ENCODE measurements at places on chromosomes 3 and 15.

DNA sequence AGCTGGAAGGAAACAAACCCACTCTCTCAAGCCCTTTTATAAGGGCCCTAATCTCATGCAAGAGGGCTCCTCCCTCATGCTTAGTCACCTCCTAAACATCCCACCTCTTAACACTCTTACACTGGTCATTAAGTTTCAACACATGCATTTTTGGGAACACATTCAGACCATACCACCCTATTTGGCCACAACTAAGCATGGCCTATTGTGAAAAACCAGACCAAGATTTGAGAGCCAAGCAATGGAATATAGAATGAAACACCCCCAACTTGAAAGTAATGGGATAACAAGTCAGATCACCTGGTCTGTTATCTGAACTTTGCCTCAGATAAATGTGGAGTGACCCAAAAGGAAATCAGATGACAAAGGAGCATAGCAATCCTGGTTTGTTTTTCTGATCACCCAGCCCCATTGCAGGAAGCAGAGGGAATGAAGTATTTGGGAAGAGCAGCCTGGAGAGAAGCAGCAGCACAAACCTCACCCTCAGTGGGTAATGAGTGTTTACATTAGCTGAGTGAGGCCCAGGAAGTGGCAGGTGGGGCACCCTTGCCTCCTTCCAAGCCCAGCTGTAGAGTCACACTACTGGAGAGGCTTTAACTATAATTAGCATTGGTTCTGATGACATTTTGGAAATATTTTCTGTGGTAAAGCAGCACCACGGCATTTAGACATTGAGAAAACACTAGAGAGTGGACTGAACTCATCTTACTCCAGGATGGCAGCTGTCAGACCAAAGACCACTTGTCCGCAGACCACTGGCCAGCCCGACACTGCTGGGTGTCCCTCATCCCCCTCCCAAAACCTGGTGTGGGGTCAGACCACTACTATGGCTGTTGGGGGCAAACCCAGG is 48.8 kb upstream of the PRTG start:
- DNase-seq, result no peak

DNA sequence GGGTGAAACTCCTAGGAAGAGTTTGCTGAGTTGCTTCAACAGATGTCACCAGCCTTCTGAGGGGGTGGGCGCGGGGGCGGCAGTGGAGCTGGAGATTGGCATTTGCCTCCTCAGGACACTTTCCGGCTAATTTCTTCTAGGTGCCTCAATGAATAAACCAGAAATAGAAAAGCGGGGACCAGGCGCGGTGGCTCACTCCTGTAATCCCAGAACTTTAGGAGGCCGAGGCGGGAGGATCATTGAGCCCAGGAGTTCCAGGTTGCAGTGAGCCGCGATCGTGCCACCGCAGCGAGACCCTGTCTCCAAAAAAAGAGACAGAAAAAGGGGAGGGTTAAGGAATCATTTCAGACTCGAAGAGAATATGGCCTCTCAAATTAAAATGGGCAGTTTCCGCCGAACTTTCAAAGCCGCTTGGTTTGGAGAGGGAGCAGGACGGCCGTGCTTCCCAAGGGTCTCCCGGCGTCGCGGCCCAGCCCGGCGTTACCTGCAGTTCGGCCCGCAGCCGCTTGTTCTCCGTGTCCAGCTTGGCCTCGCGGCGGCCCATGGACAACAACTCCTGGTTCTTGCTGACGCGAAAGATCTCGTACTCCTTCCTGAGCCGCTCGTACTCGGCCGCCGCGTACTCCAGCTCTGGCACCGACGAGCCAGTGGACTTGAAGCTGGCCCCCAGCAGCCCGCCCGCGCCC is 587 bp downstream of the NPHP3 start:
- no peak for DNase-seq

DNA sequence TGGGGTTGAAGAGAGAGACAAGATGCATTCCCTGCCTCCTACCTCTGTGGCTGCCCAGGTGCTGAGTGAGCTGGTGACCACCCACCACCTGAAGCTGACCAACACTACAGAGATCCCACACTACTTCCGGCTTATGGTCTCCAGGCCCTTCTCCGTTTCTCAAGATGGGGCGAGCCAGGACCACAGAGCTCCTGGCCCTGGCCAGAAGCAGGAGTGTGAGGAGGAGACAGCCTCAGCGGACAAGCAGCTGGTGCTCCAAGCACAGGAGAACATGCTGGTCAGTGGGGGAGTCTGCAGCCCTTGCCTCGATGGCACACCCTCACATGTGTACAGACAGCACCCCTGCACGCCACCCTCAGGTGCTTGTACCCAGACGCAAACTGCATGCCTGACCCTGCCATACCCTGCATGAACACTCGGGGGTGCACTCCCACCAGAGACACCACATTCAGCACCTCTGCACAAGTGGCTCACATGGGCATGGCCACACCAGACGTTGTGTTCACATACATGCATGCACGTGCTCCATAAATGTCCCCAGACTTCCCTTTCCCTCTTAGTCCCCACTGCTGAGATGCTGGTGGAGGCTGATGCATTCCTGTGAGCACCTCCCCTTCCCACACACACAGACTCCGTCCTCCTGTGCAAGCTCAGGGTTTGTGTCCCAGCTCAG is 19.0 kb downstream of the ACAA1 start:
- DNase-seq, result peak; percentile 84

- no peak for DNase-seq
Observed at GRCh38 chr3:176587089-176587488, 610.2 kb downstream of the TBL1XR1 start.

- peak; percentile 64 for DNase-seq
Observed at GRCh38 chr3:51686512-51687215, 15.6 kb downstream of the TEX264 start.

DNA sequence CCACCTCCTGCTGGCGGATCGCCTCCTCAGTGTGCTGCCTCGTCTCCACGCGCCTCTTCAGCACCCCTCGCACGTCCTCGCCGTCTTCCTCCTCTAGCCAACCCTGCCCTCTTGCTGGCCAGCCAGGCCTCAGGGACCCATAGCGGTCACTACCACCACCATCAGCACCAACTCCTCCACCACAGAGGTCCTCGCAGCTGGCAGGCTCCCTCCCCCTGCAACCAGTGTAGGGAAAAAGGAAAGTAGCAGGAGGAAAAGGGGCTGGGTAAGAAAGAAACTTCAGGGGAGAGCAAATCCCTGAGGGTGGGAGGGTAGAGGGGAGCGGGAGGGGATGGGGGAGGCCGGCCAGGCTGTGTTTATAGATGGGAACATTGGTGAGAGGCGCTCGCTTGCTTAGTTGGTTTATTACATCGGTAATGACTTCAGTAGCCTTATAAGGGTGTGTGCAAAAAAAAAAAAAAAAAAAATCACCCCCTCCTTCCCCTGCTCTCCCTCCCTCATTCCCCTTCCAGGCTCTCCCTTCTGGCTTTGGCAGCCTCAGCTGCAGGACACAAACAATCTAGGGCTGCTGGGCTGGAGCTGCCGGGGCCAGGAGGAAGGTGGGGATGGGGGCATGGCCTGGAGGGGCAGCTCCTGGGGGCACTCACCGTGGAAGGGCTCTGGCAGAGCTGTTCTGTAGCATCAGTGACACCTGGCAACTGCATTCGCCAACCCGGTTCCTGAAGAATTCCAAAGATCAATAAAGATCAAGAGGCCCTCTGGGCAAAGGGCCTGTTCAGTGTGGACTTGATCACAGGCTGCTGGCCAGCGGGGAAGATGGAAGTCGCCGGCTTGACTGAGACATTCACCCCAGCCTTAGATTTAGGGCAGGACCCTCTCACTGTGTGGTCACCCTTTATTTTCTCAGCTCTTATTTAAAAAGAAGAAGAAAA is 116.2 kb upstream of the HACD2 start:
- no peak for DNase-seq

DNA sequence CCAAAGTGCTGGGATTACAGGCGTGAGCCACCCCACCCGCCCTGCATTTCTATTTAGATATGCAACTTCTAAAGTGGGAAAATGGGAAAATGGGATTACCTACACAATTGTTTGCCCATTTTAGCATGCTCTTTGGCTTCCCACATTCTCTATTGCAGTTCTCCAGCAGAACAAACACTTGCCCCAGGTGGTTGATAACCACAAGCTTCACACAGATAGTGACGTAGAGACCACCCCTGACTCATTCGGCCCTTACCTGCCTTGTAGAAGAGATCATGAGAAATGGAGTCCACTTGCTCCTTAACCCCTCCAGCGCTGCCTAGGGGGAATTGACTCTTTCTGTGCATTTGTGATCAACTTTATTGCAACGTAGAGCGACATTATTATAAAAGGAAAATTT is 83.2 kb upstream of the RAP2B start:
- no peak for DNase-seq

- DNase-seq, result no peak
Observed at GRCh38 chr15:51096976-51097375, 2.3 kb upstream of the TNFAIP8L3 start.

- no peak for DNase-seq
Observed at GRCh38 chr3:9780910-9781309, 11.2 kb upstream of the CAMK1 start.

- no peak for DNase-seq
Observed at GRCh38 chr3:104746056-104746455, 620.7 kb upstream of the ALCAM start.

DNA sequence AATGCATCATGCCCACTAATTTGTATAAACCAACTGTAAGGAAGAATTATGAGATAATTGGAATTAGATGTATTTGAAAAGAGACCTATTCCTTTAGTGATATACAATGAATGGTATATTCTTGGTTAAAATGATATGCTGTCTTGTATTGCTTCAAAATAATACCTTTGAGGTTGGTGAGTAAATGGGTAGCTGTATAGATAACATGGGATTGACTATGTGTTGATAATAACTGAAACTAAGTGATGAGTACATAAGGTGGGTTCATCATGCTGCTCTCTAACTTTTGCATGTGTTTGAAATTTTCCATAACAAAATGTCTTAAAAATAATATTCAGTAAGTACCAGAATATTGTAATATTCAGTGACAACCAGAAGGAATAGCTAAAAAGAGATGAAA is 272.6 kb upstream of the ZPLD1 start:
- no peak for DNase-seq

GRCh38 chr3:133834621-133835417 is 29.2 kb downstream of the SRPRB start:
- DNase-seq, result no peak

GRCh38 chr3:69251078-69251805 is 128.8 kb upstream of the LMOD3 start:
- DNase-seq, result no peak

- DNase-seq, result no peak
Observed at GRCh38 chr3:188667926-188668325, 503.8 kb upstream of the TPRG1 start.

GRCh38 chr3:128503164-128503651 is 10.2 kb upstream of the GATA2 start:
- DNase-seq, result no peak

- peak; percentile 4 for DNase-seq
Observed at GRCh38 chr15:88908697-88909621, 4.2 kb downstream of the MFGE8 start.

DNA sequence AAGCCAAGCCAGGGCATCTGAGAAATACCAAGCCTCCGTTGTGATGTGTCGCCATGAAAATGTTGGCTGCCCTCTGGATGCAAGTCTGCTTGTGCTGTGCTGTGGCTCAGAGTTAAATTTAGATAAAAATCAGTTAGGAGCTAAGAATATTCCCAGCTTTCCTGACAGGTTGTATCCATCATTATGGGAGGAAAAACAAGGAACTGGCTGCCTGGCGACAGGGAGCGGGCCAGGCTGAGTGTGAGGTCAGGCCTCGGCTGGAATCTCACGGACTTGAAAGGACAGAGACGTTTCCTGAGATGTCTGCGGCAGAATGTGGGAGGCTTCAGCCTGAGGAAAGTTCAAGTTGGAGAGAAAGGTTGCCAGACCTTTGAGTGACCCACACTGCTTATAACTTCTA is 213.8 kb downstream of the THSD4 start:
- DNase-seq, result no peak

DNA sequence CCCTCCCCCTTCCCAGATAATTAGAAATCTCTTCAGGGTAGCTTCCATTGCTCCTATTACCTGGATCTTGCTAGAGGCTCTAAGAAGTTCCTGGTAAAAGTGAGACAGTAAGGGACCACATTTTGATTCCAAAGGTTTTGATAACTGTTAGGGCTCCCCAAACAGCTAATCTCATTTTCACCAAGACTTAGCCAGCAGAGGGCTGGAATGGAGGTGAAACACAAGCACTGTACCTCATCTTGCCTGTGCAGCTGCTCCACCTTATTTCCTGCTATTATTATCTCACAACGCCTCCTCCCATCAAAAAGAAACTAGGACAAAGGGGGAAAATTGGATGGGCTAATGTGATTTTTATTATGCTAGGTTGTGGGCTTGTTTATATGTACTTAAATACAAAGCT is 7.3 kb downstream of the SETD5 start:
- peak; percentile 20 for DNase-seq

DNA sequence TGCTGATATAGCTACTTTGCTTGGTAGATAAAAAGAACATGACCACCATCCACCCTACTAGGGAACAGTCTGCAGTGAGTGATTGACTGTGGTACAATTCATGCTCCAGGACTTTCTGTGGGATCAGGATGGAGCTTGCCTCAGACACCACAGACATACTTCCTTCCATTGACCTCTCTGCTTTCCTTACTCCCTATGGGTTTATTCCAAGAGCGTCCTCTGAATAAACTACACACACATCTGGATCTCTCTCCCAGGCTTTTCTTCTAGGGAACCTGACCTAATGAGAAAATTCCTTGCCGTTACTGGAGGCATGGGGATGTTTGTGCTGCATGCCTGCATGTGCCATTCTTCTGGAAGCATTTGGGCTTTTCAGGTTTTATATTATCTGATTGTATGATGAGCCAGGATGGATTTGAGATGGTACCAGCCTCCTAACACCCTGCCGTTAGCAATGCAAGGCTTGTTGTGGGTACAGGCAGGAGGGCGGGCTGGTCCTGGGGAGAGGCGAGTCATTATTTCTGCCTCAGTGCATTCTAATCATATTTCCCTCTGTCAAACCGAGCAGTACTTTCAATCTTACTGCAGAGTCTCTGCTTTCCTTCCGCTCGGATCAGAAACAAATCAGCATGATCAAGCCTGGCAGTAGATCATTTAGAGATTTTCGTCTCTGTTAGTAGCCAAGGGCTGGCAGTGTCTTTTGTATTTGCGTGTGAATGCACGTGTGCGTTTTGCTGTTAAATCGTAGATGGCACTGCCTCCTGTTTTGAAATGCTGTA is 279.2 kb downstream of the PDCD6IP start:
- DNase-seq, result no peak

DNA sequence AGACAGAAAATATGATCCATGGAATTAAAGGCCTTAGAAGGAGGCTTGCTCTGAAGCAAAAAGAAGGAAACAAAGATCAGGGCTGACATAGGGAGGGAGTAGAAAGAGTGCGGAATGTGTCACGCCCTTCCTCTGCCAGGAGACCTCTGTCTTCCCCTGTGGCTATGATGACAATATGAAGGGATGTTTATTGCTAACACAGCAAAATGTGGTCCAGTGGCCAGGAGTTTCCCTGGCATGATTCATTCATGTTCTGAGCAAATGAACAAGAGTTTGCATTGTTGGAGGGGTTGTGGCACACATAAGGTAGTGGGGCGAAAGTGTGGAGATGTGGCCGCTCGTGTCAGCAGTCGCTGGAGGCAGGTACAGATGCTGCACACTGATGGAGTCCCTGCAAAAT is 169.4 kb downstream of the SHQ1 start:
- DNase-seq, result no peak

Measured in GM13977 (cell line).